ENCODE measurements at places on chromosomes 4 and X.

- no peak for DNase-seq
Observed at GRCh38 chr4:46947541-46947940, 38.5 kb upstream of the COX7B2 start.

DNA sequence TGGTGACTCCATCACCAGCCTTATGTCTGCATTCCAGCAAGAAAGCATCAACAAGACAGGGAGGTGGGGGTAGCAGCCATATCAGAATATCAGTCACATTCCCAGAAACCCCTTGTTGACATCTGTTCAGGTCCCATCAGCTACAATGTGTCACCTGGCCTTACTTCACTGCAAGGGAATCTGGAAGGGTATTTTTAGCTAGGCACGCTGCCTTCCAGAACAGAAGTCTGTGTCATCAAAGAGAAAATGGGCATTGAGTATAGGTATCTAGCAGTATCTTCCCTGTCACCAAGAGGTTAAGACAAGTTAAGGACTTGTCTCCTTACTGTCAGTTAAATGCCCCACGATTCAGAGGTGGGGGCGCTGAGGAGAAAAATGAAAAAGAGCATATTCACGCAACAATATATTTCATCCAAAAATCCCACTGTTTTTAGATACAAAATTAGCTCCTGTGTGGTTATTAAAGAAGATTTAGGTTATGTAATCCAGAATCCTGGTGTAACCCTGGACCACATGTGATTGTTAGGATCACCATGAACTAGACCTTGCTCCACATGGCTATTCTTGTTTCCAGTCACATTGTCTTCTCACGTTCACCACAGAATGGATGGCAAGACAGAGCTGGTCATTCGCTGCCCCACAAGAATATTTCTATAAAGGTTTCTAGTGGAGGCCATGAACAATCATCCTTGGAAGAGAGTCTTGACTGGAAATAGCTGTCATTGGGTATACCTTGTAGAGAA, 60.0 kb upstream of the PDHA1 start:
- DNase-seq, result no peak

- no peak for DNase-seq
Observed at GRCh38 chr4:122050841-122051240, 99.0 kb upstream of the TRPC3 start.

GRCh38 chr4:145326491-145326890, 146.1 kb upstream of the OTUD4 start:
- DNase-seq, result no peak

DNA sequence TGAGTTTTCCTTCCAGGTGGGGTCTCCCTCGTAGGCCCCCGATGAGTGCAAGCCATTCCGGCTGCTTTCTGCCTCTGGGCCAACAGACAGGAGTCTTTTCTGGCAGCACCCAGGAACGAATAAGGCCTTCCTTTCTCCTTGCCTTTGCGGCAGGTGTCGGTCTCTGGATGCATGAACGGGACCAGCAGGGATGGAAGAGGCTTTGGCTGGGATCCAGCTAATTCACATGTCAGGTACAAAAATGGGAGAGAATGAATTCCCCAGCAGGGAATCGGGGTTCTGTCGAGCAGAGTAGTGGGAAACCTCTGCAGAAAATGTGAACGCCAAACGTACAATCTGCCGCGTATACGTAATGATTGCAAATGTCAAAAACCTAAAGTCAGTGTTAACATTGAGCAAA, 146.1 kb upstream of the TBL1X start:
- DNase-seq, result no peak

- no peak for DNase-seq
Observed at GRCh38 chr4:169583563-169583962, 28.8 kb downstream of the NEK1 start.

DNA sequence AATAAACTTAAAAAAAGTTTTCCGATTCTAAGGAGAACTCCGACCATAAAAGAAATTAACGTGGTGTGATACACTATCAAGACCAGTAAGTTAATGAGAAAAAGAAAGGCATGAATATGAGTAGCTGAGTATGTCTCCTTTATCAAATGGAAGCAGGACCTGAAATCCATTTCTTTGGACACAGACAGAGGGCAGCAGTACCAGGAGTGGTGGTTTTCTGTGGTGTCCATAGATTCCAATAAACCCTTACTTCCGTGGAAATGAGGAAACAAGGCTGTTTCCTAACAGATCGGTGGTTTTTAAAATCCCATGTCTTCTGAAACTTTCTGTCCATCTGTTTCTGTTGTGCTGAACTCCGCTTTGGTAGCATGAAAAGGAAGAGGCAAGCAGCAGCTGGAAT, 128.5 kb upstream of the TSPAN5 start:
- no peak for DNase-seq

- DNase-seq, result no peak
Observed at GRCh38 chr4:76384052-76384451, 36.9 kb downstream of the CCDC158 start.

GRCh38 chr4:77899607-77900006, 37.0 kb downstream of the MRPL1 start:
- DNase-seq, result no peak

DNA sequence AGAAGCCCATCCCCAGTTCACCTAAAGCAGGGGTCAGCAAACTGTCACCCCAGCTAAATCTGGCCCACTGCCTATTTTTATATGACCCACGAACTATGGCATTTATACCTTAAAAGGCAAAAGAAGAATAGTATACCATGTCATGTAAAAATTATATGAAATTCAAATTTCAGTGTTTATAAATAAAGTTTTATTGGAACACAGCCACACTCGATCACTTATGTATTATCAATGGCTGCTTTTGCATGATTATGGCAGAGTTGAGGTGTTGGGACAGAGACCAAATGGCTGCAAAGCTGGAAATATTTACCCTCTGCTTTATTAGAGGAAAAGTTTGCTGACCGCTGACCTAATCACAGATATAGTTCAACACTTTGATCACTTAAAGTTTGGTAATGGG, 59.2 kb upstream of the GATB start:
- no peak for DNase-seq

- DNase-seq, result no peak
Observed at GRCh38 chr4:78591404-78591803, 39.8 kb downstream of the ANXA3 start.

DNA sequence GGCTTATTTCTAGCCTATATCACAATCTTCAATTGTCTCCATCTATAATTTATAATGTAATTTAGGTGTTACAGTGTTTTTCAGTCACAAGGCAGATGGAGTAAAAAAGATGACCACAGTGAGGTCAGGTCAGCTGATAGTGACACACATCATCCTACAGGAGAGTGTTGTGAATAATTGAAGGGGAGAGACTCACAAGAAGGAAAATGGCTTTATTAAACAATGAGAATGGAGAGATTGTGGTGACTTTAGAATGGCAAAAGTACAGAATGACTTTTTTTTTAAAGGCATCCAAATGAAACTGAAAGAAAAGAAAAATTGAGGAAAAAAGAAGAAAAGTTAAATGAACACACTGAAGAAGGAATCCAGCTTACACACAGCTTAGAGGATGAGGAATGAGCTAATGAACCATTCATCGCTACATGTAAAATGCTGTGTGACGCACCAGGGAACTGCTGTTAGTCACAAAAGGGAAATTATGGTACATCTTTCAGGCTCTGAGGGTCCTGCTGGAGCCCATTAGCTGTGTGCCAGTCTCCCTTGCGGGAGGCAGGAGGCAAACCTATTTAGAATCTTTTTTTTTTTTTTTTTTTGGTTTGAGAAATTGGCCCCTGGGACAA, 56.6 kb downstream of the SPRY1 start:
- DNase-seq, result no peak

GRCh38 chr4:64508089-64508488, 98.8 kb upstream of the TECRL start:
- DNase-seq, result no peak

DNA sequence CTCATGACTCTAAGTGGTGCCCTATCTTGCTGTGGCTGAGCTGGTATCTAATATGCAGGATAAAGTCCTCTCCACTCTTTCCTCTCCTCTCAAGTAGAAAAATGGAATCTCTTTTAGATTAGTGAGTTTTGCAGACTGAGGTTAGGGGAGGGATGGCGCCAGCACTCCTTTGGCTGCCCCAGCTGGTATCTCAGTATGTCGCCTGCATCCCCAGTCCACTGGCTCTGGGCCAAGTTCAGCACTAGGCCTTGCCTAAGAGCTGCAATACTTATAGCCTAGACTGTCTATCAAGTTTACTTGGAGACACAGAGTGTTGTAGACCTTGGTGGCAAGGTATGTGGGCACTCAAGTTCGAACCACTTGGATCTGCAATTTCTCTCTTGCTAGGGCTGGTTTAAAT, 351.3 kb downstream of the NAP1L3 start:
- DNase-seq, result no peak

DNA sequence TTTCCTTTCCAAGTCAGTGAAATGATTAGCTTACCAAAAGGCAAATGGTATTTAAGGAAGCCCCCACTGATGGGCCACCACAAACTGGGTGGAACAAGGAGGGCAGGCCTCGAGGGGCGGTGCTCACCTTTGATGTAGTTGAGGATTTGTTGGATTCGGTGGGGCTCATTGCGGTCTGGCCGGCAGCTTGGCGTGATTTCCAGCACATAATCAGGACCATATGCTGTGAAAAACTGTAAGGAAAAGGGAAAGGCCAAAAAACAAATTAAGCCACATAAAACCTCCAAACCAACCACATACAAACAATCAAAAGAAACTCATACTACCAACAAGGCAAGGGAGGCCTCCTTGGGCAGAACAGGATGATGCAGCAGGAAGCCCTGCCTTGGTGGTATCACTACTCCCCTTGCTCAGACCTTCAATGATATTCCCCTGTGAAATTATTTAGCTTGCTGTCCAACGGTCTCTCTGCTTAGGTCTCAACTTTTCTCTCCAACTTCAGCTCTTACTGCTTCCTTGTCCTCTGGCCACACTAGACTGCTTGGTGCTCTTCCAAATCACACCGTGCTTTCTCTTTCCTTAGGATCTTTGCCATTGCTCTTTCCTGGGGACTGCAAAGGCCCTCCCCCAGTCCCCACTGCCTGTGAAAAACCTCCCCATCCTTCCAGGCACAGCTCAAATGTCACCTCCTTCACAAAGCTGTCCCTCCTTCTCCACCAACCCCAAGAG, 46.1 kb upstream of the CITED1 start:
- DNase-seq, result no peak

DNA sequence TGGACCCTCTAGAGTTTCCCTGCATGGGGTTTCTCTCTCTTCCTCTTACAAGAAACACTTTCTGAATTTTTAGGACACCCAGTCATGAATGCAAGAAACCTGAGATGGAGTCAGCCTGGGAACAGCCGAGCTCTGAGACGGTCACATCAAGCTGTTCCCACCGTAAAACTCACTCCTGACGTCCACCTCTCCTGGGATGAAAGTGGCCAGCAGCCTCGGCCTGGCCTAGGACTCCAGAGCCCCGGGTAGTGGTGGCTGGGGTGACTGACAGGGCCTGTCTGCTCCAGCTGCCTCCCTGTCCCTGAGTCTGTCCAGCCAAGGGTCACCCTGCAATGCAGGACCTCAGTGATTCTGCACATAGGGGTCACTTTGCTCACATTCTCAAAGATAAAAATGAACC, 217.8 kb downstream of the SHOX start:
- DNase-seq, result no peak

GRCh38 chr4:7924163-7924562, 15.5 kb downstream of the AFAP1 start:
- no peak for DNase-seq

GRCh38 chr4:156949373-156949814, 22.2 kb downstream of the PDGFC start:
- DNase-seq, result no peak

DNA sequence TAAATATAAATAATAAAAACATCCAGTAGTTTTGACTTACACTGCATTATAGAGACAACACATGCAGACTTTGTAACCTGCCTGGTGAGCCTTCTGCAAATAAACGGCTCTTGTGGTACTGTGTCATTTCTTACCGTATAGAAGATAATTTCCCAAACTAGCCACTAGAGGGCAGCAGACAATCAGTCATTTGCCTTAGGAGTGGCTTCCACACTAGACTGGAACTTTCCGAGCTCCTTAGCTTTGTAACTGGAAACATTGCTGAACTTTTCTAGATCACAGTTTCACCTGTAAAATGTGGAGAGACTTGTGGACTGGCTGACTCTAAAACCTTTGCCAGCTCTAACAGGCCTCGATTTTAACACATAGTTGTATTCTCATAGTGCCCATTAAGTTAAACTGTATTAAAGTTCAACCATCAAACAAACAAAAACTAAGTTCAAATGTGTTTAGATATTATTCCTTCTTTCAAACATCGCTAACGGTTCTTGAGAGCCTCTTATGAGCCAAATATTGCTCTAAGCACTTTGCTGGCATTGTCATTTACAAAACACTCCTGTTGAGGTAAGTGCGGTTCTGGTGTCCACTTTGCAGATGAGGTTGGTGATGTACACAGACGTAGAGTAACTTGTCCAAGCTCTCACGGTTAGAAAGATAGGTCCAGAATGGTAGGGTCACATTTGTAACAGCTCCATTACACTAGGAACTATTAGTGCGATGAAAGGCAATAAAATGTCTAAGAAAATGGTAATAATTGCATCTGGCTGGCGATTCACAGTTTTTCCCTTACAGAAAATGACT, 345.5 kb downstream of the ANK2 start:
- DNase-seq, result peak; percentile 20

- peak; percentile 12 for DNase-seq
Observed at GRCh38 chrX:40468033-40468846, 112.5 kb upstream of the ATP6AP2 start.

DNA sequence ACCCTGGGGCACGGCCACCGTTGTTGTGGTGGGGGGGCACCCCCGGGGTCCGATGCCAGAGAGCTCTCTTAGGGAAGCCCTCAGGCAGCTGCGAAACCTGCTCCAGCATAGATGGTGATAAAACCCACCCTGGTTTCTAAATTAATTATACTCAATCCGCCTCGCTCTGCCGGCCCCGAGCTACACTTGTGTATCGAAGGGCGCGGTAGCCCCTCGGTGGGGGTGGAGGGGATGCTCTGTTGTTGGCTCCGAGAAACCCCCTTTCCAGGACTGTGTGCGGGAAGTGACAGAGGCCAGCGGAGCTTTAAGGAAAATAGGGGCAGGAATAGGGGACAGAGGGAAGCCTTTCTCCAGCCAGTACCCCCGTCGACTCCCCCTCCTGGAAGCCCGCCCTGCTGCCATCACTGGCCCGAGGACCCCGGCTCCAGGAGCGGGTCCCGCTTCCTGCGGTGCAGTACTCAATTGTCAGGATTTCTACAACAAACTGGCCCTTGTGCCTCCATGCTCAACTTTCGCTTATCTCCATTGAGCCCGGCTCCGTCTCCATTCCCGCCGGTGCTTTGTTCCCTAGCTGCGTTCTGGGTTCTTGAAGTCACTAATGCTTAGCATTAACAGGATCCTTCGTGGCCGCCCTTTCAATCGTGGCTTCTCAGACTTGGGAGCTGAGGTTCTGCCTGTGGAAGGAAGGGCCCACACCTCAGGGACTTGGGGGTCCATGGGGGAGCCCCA, 408.2 kb downstream of the BCOR start:
- DNase-seq, result no peak

DNA sequence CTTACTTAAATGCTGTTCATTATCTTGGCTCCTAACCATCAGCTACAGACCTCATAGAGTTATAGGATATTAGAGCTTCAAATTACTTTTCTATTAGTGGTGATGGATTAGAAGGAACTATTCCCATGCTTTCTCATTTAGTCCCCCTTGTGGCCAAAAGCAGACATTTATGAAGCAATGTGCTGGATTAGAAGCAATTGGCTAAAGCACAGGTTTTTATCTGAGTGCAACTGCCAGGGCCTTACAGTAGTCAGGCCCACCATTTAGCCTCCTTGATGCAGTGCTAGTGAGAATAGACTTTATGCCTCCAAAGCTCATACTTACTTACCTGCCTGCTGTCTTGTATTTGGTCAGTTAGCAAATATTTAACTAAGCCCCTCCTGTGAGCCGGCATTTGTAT, 93.0 kb downstream of the TSPAN7 start:
- no peak for DNase-seq
